ENCODE measurements at places on chromosomes 2 and 18.

DNA sequence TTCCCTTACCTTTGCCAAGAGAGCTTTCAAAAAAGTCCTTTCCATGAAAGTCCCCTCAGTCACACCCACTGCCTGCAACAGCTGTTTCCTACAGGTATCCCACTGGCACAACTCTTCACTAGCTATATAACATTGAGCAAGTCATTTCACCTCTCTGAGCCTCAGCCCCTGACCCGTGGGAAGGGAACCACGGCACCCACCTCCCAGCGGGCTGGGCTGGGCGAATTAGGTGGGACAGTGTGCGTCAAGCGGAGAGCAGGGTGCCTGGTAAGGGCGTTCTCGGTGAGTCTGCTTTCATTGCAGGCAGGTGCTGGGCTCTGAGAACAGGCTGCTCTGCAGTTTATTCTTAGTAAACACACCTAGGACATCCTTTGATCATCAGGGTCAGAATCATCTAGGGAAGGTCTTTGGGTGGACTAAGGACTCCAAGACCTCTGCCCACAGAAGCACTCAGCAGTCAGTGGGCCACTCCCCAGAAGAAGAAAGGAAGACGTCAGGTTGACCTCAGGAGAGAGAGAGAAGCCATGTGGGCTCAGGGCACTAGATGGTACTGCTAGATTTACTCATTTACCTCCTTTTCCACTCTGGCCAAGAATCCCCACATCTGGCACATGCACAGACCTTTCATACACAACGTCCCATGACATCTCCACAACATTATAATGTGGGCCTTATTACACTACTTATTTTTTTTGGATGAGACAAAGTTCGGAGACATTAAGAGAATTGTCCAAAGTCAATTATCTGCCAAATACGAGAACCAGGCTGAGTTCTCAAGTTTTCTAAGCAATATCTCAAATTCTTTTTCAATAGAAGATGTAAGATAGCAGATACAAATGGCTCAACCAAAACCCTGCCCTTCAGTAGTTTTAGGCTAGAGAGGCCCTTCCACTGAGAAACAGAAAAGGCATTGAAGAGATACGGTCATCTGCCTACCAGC, 79.9 kb downstream of the GALNT14 start:
- DNase-seq, result no peak

GRCh38 chr2:223560749-223561435, 41.3 kb downstream of the SCG2 start:
- peak; percentile 39 for DNase-seq

- DNase-seq, result peak; percentile 32
Observed at GRCh38 chr2:109410039-109410815, 203.5 kb downstream of the SEPTIN10 start.

DNA sequence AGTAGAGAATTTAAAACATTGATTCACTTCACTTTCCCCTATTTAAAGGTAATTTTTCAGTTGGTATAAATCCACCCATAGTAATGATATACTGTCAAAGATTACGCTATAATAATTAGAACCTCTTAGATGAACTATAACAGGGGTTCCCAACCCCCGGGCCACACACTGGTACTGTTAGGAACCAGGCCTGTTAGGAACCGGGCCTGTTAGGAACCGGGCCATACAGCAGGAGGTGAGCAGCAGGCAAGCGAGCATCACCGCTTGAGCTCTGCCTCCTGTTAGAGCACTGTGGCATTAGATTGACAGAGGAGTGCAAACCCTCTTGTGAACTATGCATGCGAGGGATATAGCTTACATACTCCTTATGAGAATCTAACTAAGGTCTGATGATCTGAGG, 34.0 kb upstream of the CD302 start:
- DNase-seq, result no peak

Measured in GM23248 (cell line).